NT2/D1 (cell line): ENCODE measurements at places on chromosomes 7 and 10.

DNA sequence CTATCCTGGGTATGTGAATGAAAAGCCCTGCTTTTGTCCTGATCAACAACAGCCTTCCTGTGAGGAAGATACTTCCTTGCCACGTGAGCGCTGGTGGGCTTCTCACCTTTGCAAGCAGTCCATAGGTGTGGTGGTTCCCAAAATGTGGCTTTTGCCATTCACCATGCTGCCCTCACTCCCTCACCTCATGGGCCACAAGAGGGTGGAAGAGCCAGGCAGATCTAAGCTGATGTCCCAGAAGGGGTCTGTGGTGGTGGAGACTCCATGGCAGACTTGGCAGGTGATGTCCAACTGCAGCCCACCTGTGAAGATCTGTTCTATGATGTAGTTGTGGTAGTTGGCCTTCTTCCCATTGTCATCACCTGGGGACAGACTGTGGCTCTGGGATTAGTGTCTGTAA is 147.4 kb downstream of the BBS9 start:
- no peak for DNase-seq

DNA sequence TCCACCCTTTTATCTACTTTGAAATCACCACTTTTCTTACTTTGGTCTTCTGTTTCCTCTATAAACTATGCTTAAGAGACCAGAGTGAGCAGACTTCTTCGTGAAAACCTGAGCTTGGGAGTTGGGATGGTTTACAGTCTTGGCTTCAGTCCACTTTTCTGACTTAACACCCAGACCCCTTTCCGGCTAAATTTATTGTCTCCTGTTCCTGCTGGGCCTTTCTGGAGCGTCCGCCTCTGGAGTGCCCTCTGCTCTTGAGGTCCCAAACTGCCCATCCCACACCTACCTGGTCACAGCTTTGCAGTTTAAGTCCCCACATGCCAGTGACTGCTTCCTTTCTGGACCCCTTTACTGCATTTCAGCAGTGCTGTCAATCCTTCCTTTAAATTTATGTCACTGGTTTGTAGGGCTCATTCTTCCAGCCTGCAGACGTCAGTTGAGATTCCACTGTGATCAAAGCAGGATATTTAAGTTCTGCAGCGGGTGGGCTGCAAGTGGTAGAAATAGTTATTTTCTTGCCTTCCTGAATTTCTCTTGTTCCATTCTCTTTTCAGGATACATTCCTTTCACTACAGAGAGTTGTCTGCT is 80.3 kb downstream of the KAT6B start:
- no peak for DNase-seq

GRCh38 chr7:119228482-119228881 is 1004.0 kb downstream of the ANKRD7 start:
- no peak for DNase-seq

GRCh38 chr10:111116211-111116610 is 39.4 kb downstream of the ADRA2A start:
- DNase-seq, result no peak

DNA sequence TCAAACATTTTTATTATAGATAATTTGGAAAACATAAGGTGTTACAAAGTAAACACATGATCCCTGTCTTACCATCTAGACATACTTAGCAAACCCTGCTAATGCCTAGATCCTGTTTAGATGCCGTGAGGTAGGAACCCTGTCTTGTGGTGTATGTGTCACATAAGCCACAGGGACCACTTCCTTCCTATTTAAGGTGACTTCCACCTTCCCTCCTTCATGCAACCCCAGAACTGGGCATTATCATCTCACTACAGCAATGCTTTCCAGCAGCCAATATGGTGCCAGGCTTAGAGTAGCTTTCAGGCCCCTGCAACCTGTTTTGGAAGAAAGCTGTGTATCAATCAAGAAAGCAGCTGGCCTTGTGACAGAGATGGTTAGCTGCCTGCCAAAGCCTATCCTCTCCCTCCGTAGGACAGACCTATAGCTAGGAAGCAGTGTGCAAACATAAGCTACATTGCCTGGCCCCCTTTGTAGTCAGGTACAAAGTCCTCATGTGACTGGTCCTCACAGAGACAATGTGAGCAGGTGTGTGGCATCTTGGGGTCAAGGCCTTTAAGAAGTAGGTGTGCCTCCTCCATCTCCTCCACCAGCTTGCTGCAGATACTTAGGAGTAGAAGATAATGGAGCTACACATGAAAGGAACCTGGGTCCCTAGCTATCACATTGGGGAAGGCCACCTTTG is 146.8 kb downstream of the SPAG6 start:
- DNase-seq, result no peak

DNA sequence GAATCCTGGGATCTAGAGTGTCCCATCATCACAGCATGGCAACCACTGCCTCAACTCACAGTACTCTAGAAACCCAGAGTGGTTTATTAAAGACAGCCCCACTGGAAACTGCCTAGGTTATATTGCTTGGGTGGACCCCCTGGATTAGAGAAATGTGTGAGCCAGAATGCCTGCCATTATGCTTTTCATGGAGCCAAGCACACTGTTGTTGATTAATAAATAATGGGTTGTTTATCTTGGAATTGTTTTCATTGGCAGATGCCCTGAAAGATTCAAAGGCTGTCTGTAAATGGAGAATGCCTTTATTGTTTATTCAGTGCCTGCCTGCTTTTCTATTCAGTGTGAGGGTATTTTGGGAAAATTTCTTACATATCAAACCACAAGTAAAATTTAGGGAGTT is 52.1 kb downstream of the GNAI1 start:
- no peak for DNase-seq

GRCh38 chr7:133563251-133563650 is 310.4 kb downstream of the EXOC4 start:
- DNase-seq, result no peak

DNA sequence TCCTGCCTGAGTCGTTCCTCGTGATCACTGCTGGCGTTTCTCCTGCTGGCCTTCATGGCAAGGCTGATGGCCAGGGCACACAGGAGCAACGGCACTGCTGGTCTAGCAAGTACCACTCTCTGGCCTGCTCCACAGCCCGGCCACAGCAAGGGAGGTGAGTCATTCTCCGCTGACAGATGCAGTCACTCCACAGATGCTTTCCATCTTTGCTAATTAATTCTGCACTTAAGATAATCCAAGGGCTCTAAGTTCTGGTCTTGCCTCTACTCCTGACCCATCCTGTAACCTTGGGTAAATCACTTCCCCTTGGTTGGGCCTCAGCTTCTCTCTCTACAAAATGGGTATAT is 244.4 kb downstream of the RPS24 start:
- no peak for DNase-seq

DNA sequence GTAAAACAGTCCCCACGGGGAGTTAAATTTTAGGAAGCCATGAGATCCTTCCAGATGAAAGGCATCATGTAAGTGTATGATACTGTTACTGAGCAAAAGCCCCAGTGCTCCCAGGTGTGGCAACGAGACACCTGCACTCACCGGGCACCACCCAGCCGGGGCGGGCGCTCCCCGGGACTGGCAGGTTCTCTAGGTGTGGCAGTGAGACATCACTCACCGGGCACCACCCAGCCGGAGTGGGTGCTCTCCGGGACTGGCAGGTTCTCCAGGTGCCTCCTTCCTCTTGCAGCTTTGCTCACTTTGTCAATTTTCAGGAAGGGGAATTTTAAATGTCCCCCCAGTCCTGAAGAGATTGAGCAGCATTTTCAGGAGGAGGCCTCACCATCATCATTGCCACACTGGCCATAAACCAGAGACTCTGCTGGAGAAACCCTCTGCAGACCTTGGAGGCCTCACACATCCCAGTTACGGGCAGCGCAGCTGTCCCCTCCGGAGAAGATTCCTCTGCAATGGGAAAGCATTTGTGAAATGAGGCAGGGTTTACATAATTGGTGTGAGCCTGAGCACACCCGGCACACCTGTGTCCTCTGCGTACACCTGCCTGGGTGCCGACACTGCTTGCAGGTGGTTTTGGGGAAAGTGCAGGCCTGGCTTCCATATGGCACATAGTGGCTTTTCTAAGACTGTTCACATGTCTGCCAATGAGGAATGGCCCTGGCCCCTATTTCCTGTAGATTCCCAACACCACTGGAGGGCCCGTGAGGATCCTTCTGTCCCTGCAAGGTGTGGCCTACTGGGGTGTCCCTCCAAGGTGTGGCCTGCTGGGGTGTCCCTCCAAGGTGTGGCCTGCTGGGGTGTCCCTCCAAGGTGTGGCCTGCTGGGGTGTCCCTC is 191.4 kb downstream of the EBF3 start:
- DNase-seq, result no peak

- DNase-seq, result no peak
Measured at GRCh38 chr10:126205486-126206205, 182.6 kb downstream of the ADAM12 start.

DNA sequence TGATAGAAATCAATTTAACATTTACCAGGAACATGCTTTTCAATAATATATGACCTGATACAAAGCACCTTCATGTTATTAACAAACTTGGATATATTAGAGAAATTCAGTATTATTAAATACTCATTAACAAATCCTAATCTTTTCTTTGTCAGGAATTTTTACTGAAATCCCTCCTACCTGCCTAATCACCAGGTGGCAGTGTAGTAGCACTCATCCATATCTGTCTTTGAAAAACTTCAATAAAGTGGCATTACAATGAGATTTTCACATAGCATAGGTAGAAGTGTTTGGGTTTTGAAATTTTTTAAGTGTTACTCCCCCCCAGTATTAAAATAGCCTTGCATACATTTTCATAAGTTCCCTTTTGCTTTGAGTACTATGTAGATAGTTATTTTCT is 1246.6 kb upstream of the LRRN3 start:
- no peak for DNase-seq

- DNase-seq, result no peak
Measured at GRCh38 chr7:120675076-120675475, 182.9 kb downstream of the TSPAN12 start.

- DNase-seq, result no peak
Measured at GRCh38 chr10:80506189-80506575, 31.5 kb upstream of the SH2D4B start.

- DNase-seq, result no peak
Measured at GRCh38 chr7:110017405-110017804, 1073.5 kb upstream of the LRRN3 start.

DNA sequence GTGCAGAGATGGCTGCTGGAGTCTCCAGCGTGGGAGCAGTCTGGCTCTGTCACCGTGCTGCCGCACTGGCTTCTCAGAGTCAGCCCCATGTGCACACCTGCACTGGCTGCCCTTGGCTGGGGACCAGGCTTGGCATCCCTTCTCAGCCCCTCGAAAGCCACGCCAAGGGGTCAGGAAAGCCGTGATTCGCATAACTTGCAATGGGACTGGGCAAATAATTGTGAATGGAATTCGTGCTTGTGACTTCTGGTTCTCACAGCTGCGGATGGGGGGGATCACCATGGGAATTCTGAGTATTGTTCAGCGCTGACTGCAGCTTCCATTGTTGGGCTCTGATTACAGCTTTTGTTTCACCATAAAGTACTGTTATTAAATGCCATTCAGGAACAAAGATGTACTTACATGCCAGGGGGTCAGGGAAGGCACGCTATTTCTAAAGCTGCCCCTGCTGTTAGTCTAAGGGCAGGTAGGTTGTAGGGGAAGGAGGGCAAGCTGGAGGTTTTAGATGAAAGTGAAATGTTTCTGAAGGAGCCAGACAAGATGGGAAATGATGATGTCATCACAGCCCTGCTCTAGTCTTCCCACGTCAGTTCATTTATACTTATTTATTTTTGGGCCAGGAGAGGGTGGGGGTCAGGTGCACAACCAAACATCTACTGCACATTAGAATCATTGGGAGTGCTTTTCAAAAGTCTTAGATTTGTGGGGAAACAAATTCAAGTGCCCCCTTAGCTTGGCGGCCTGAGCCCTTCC is 5.8 kb upstream of the PLEKHA1 start:
- DNase-seq, result no peak

- DNase-seq, result no peak
Measured at GRCh38 chr7:69768986-69769595, 170.8 kb downstream of the AUTS2 start.

DNA sequence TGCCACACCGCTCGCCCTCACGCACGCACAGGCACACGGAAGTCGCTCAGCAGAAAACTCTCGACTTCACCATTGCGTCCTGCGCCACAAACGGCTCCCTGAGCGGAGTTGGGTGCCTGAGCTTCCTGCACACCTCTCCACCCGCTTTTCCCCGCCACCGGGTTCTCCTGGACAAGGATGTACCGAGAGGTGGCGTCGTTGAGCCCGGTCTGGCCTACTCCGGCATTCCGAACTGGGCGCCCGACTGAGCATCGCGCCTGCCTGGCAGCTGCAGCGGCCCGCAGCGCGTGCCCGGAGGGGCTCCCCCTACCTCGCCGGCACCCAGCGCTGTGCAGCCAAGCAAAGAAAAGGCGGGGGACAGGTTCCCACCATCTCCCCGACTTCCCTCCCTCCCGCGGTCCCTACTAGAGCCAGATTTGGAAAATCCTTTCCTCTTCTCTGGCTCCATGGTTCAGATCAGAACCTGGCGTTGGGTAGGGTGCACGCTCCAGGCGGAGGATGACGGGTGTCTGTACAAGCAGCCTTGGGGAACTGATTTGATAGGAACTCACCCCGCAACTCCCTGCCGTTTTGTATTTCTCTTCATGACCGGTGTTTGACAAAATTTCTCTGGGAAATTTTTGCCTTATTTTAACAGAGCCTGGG is 1.7 kb downstream of the SORCS3 start:
- peak; percentile 64 for DNase-seq

- DNase-seq, result no peak
Measured at GRCh38 chr10:111967547-111967946, 216.0 kb downstream of the GPAM start.

GRCh38 chr10:125783408-125783807 is 7.8 kb upstream of the MMP21 start:
- DNase-seq, result no peak

- DNase-seq, result no peak
Measured at GRCh38 chr10:65017523-65017922, 1496.3 kb downstream of the REEP3 start.

DNA sequence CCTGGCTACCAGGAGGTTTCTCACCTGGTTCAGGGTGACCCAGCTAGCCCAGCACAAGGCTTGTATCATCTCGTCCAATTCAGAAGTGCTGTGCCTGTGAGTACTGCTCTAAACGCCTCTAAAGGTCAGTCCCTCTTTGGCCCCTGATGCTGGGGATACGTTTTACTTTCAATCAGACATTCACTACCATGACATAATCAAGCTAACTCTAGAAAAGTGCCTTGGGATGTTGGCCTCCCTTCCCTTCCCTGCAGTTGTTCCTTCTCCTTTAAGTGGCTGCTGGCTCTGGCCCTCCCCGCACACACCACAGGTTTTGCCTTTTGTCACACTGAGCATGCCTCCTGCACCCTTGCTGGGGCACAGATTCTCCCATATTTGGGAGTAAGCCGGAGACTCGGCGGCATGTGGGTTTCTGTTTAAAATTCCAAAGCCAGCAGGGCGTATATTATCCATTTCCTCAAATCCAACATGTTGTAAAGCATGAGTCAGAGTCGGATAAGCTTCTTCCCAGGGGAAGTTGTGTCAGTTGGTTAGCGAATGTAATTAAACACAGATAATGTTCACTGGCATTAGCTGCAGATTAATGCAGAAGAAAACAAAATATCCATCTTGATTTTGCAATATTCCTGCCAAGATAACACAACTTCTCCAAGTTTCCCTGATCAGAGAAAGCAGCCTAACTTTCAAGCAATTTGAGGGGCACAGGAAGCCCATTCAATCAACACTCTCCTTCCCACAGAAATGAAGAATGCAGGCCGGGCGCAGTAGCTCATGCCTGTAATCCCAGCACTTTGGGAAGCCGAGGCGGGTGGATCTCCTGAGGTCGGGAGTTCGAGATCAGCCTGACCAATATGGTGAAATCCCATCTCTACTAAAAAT is 31.8 kb upstream of the VCL start:
- DNase-seq, result peak; percentile 91

- no peak for DNase-seq
Measured at GRCh38 chr7:31055471-31055870, 3.4 kb downstream of the ADCYAP1R1 start.
